ENCODE measurements at places on chromosomes 13 and 19. TPM values are rescaled to one million over a fixed set of nuclear protein-coding genes. Genes with fewer than 3 reads are reported as not detected.

GRK1 gene
- 1.1 TPM for total RNA-seq

GRCh38 chr19:16561382-16561781, 10.8 kb downstream of the SLC35E1 start:
- no peak for DNase-seq

PSG3 gene
- not detected for total RNA-seq

DNA sequence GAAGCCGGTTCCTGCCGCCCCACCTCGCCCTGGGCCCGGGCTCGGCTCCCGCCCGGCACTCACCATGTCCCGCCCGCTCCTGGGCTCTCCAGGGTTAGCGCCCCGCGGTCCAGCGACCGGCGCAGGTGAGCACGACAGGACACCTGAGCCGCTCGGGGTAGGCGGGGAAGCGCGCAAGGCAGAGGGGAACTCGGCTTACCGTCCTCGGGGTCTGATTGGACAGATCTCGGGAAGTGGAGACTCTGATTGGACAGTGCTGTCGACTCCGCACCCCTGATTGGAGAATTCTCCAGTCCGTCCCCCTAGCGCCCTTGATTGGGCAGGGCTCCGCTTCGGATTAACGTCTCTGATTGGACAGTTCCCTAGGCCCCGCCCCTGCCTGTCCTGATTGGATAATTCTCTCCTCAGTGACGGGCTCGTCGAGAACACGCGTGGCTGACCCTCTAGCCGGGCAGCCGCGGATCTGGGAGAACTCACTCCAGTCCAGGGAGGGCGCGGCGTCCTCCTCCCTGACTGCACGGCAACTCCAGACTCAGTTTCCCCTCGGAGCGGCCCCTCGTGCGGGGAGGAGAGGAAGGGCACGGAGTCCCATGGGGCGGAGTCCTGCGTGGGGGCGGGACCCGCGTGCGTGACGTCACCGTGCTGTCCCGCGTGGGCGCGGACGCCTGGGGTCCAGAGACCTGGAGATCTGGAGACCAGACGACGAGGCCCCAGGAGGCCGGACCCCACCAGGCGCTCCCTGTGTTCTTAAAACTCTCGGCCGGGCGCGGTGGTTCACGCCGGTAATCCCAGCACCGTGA, at the start of gene ZNF77:
ZNF77 (minus strand) TSS at position 197 of the 800 bp plus-strand sequence; CDS start at position 66, 131 bp downstream.
- DNase-seq = peak; percentile 92

- no peak for DNase-seq
Measured at GRCh38 chr19:40055049-40055448, 982 bp downstream of the ZNF780B start.

DNA sequence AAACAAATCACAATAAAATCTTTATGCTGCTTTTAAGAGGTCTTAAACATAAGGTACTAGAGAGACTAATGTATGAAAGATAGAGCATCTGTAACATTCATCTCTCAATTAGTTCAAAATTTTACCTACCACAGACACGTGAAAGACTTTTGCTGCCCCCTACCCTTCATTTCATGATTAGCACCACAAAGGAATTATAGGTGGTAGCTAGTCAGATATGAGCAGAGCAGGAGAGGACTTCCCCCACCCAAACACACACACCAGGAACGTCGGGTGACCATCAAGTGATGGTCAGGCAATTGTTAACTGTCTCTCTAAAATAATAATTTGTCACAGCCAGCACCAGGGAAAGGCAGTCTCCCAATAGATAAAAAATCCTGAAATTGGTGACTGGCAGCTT, 1531.7 kb upstream of the SPRY2 start:
- DNase-seq = no peak

- DNase-seq = no peak
Measured at GRCh38 chr19:58546019-58546530, 2.2 kb downstream of the TRIM28 start.

GRCh38 chr19:8487137-8487851, 15.1 kb downstream of the PRAM1 start:
- DNase-seq = no peak

GRCh38 chr19:34193876-34194275, 21.6 kb downstream of the LSM14A start:
- no peak for DNase-seq

DNA sequence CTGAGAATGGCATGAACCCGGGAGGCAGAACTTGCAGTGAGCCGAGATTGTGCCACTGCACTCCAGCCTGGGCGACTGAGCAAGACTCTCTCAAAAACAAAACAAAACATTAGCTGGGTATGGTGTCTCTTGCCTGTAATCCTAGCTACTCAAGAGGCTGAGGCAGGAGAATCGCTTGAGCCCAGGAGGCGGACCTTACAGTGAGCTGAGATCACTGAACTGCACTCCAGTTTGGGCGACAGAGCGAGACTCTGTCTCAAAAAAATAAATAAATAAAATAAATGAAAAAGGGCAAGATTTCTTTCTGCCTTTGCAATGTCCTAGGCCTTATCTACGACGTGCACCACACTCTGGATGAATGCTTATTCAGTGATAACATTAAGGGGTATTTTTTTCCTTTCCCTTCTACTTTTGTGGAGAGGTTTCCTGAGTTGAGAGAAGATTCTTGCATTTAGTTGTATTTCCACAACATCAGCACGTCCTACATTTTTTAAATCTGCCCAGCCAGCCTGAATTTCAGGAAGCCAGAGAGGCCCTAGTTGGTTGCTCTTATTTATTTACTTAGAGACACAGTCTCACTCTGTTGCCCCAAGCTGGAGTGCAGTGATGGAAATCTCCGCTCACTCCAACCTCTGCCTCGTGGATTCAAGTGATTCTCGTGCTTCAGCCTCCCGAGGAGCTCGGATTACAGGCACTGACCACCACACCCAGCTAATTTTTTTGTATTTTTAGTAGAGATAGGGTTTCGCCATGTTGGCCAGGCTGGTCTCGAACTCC, 26.1 kb upstream of the OR1M1 start:
- no peak for DNase-seq

GRCh38 chr19:57308514-57308913, 11.8 kb upstream of the ZNF543 start:
- DNase-seq = no peak

GRCh38 chr13:32278426-32278825, 36.7 kb downstream of the ZAR1L start:
- no peak for DNase-seq

GRCh38 chr13:48040896-48041295, 3.4 kb downstream of the NUDT15 start:
- DNase-seq = no peak

DNA sequence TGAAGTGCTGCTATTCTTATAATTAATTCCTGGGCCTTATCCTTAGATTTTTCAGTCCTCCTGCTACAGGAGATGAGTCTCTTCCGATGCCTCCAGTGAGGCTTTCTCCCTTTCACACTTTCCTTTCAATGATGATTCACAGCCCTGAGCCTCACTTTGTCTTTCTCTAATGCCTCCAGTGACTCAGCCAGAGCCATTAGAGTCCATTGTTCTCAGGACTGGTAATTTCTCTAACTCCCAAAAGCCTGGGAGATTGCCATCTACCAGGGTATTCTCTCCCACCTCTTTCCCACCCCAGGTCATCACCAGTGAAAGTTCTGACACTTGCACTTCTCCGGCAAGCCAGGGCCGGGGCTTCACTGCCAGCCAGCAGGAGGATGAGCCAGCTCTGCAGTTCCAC, 49.6 kb upstream of the ARGLU1 start:
- no peak for DNase-seq

KLHL1 gene
- total RNA-seq = 0.33 TPM

NEK5 gene
- total RNA-seq = 1.4 TPM

SLC17A7 gene
- total RNA-seq = 0.29 TPM

DNA sequence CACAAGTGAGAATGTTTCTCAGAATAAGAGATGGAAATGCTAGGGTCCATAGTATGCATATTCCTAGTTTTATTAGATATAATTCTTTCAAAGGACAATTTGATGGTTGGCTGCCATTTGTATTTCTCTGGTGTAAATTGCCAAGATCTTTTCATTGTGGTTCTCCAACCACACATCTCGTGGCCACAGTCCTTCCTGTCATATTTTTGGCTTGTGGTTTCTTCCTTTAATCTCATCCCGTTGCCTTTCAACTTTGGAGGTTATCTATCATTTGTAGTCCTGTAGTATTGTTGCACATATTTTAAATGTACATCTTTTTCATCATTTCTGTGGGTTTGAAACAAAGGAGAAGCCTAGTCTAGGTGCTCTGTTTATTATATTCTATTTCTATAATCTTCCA, 61.2 kb downstream of the WASF3 start:
- no peak for DNase-seq

- DNase-seq = peak; percentile 77
Measured at GRCh38 chr19:17215127-17215971, at the start of gene USE1. TSS of gene USE1 (plus strand) at chr19:17215357. CDS start at chr19:17215406, 49 bp downstream.

ANKLE1 gene
- 6.4 TPM for total RNA-seq

LILRA2 gene
- not detected for total RNA-seq

RDH8 gene
- total RNA-seq = not detected

- DNase-seq = peak; percentile 51
Measured at GRCh38 chr19:51094696-51095279, 12.1 kb upstream of the KLK14 start.

- no peak for DNase-seq
Measured at GRCh38 chr13:31072041-31072440, 89.7 kb downstream of the HSPH1 start.

DNA sequence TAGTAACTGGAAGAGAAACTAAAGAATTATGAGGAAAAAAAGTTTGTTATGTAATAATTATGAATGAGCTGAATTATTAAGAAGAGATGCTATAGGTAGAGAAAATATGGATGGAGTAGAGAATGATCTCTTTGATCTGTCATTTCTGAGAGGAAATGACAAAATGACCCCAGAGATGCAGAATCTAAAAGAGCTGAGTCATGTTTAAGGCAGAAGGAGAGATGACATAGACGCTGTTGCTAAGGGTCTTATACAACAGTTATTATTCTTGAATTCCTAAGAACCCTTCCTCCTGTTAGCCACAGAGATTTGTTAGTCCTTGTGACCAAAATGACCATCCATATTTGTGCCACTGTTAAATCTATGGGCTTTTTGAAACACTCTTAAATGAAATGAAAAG, 58.3 kb upstream of the FREM2 start:
- no peak for DNase-seq

DNA sequence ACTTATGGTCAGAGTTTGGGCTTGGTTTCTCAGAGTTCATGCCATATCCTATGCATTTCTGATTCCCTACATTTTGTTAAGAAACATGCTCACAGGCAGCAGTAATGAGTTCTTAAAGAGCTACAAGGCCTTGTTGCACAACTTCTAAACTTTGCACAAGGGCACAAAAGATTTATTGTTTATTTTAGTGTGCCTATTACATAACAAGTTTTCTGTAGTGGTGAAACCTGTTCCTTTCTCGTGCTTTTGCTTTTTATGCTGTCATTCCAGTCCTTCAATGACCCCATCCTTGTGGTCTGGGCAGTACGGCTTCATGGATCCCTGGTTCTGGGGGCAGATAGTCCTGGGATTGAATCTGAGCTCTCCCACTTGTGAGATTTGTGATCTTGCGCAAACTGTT, 17.8 kb downstream of the ZNF507 start:
- no peak for DNase-seq

DNA sequence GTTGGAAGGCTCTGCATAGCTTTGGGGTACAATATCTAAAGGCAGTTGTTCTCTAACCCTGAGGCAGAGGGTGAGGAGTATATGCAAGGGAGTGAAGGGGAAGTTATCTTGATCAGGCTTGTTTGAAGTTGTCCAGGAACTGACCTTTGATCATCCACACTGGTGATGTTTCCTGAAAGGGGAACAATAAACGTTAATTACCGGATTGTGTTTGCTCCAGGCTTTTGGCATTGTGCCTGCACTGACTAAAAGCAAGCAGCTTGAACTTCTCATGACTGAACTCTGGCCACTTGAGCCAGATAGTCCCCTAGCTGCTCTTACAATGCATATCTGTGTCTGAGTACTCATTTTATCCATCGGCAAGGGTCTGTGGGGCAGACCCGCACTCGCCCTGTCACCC, 27.0 kb upstream of the ZNF726 start:
- no peak for DNase-seq

- no peak for DNase-seq
Measured at GRCh38 chr19:48139053-48139452, 28.4 kb upstream of the PLA2G4C start.

- no peak for DNase-seq
Measured at GRCh38 chr13:36310417-36311108, 12.9 kb upstream of the CCDC169 start.

UBE2L5 gene
- total RNA-seq = not detected
